ENCODE measurements at places on chromosomes 16 and 17.

DNA sequence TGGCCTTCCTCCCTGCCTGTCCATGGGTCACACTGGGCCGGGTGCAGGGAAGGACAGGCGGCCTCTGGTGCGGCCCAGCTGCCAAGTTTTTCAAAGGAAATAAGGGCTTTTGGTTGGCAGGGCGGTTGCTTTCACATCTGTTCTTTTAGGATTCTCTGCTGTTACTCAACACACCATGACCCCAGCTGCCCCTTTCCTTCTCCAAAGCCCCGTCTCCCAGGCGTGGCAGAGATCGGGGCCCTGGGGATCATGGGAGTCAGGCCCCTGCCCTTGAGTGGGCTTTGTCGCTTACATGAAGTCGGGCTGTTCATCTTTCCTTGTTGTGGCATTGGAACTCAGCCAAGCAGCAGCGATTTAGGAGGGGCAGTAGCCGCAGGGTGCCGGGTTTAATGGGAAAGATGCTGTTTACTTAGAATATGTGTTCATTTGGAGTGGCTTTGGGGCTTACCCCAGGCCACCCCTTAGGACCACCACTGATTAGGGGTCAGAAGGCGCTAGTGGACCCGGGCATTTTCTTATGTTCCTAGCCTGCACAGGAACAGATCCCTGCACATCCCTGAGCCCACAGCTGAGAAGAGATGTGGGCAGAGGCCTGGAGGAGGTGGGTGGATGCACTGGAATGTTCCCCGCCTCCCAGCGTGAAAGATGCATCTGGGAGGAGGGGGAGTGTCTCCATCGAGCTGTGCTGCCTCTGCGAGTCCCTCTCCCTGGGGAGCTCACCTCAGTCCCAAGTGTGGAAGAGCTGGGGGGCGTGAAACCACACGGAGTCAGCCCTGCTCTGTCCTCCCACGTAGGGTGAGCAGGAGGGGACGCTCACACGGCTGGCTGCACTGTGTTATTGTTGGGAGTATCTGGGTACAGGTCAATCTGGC lies 6.8 kb upstream of the ADCY7 start:
- DNase-seq: no peak

- DNase-seq: no peak
These were observed 1.5 kb upstream of the NPTX1 start for GRCh38 chr17:80477647-80478478.

- DNase-seq: no peak
These were observed 1.0 kb upstream of the SIRT7 start for GRCh38 chr17:81918832-81919545.

DNA sequence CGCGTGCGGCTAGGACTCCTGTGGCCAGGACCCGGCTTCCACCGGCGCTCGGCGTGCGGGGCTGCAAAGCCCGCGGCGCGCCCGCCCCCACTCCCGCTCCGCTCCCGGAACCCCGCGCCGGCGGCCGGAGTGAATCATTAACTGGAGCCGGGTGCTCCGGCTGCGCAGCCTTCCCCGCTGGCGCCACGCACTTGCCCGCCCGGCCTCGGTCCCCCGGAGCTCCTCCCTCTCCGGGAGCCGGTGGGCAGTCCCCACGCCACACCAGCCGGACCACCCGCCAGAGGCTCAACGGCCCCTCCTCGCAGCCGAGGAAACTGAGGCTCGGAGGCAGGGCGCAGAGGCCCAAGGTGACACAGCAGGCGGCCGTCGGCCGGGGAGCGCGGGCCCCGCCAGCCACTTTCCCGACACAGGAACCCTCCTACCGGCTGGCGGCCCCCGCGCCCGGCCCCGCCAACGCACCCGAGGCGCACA lies 580 bp downstream of the BCAR1 start:
- DNase-seq: no peak

DNA sequence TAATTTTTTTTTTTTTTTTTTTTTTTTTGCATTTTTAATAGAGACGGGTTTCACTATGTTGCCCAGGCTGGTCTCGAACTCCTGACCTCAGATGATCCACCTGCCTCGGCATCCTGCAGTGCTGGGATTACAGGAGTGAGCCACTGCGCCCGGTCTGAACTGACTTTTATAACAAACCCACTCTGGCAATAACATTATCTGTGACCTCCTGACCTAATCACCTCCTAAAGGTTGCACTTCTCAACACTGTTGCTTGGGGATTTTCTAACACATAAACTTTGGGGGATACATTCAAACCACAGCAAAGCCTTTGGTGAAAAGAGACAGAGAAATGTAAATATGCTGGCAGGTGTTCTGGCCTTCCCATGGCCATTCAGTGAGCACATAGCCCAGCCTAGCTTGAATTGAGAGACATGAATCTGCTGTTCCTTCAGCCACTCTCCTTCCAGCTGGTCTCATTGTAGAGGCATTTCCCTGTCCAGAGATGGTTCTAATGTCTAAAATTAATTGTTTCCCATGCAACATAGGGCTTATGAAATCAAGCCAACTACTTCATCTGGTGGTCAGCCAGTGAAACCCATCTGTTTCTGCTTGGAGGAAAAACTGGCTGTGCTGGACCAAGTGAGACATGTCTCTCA lies 28.3 kb downstream of the LYRM1 start:
- DNase-seq: no peak

- DNase-seq: no peak
These were observed 808.3 kb upstream of the EEF2KMT start for GRCh38 chr16:5905935-5906334.

- no peak for DNase-seq
These were observed 124.2 kb downstream of the METRNL start for GRCh38 chr17:83203472-83204221.

DNA sequence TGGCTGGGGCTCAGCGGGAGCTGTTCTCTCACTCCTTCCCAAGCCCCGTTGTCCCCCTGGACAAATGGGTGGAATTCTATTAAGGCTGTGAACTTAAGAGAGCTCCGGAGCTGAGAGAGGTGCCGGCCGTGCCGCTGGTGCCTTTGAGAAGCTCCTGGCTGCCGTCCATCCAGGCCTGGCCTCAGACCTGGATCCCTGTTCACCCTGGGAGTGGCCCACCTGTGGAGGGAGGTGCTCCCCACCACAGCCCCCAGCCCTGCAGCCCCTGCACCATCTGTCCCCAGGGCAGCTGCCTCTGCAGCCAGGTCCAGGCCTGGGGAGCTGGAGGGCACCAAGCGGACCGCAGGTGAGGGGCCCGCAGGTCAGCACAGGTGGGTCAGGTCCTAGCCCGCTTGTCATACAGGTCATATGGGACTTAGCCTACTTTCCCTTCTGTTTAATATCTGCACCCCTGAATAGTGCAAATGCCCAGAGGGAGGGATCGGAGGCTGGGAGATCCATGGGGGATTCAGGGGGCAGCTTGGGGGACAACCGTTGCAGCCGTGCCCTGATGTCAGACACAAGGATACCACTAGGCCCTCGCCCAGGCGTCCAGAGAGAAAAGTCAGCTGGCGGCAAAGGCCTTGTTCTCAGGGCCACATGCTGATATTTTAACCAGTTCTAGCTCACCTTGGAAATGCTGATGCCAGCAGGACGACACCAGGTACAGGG lies 15.2 kb upstream of the METRNL start:
- no peak for DNase-seq

- DNase-seq: no peak
These were observed 71.5 kb downstream of the CRISPLD2 start for GRCh38 chr16:84891149-84891795.

DNA sequence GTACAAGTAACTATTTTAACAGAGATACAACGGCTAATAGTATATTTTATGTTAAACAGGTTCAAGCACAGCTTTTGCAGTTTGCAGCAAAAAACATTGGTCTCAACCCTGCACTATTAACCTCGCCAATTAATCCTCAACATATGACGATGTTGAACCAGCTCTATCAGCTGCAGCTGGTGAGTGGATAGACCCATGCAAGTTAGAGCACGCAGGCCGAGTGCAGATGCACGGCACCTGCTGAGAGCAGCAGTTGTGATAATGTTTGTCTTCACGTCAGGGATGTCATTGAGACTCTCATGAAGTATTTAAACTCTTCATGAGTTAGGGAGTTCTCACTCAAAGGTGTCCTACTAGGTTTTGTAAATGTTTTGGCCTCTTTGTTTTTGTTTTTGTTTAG lies 45.6 kb downstream of the TMC6 start:
- no peak for DNase-seq

DNA sequence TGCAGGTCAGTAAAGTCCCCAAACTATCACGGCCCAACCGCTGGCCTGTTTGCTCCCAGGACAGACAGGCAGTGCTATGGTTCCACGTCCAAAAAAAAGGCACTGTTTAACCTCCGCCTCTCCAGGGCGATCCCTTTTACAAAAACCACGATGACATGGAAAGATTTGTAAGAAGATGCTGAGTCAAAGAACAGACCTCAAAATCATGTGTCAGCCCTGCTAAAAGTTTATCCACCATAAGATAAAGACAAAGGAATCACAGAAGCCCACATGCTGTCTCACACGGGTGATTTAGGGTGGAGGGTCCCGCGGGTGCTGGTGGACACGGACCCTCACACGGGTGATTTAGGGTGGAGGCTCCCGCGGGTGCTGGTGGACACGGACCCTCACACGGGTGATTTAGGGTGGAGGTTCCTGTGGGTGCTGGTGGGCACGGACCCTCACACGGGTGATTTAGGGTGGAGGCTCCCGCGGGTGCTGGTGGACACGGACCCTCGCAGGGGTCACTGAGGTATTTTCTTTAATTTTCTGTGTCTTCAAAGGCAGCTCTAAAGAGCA lies 117.2 kb upstream of the METRNL start:
- no peak for DNase-seq

DNA sequence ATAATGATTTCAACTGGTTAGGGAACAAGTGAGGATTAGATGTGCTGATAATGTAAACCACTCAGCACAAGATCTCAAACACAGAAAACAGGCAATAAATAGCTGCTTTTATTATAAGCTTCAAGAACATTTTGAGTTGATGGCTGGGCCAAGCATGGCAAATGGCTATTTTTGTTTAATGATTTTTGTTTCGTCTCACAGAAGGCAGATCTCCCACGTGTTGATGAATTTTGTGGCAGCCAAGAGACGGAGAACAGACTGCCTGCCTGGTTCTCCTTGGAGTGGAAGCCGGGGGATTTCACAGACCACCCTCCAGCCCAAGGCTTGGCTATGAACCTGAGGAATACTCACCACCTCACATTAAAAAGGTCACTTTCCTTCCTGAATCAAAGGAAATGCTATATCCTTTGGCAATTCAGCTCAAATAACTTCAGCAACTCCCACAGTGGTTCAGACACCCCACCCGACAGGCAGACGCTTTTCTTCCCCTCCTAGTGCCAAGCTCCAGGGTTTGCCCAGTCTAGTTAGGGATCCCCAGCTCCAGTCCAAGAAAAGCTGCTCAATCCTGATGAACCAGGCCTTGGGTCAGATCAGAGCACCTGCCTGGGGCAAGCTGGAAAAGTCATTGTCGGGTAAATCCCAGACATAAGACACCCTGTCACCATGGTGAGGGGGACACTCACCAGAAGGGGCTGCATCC lies 593.5 kb downstream of the TOX3 start:
- DNase-seq: no peak
